ENCODE measurements at places on chromosomes 3 and 15.

- DNase-seq: peak; percentile 84
These were observed at the start of gene PODXL2 for GRCh38 chr3:127628788-127629466. Gene PODXL2 (plus strand): TSS chr3:127629185. CDS start chr3:127629220, 35 bp downstream.

GRCh38 chr3:123163141-123163540 lies 38.6 kb upstream of the SEC22A start:
- no peak for DNase-seq

- no peak for DNase-seq
These were observed 52.7 kb downstream of the RPN1 start for GRCh38 chr3:128597900-128598299.

- no peak for DNase-seq
These were observed 8.8 kb downstream of the ADPRH start for GRCh38 chr3:119588112-119588511.

DNA sequence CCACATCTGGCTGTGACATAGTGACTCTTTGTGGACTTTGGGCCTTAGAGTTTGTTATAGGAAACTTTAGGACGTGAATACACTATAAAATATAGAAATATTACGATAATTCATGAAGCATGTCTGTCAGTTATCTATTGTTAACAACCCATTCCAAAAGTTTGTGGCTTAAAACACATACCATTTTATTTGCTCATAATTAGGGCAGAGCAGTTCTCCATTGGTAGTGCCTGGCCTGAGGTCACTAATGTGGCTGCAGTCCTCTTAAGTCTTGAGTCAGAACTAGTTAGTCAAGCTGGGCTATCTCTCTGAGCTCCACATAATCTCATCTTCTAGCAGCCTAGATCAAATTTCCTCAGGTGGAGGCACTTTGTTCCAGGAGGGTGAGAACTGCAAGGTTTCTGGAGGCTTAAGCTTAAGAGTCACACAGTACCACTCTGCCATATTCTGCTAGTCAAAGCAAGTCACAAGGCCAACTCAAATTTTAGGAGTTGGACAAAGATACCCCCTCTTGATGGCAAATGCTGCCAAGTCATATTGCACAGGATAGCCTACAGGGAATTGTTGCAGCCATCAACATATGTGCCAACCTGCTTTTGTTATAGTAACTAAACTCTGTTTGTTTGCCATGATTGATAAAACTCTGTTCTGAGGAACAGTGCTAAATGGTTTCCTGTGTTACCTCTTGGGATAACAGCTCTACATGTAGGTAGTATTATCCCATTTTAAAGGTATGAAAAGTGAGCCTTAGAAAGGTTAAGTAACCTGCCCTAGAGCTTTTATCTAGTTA lies 8.7 kb downstream of the ATXN7 start:
- no peak for DNase-seq

GRCh38 chr3:115164374-115165221 lies 17.5 kb upstream of the ZBTB20 start:
- no peak for DNase-seq

DNA sequence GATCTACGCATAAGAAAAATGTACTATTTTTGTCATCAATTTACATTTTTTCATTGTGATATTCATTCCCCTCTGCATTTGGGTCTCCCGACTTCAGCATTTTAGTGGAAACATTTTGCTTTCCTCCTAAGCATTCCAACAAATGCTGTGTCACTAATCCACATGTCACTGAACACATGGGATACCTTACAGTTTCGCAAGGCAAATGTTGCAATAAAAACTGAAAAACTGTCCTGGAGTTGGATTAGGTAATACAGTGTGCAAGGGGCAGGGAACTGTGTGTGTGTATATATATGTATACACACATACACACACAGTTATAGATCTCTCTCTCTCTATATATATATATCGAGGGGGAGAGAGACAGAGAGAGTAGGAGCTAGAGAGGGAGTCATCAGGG lies 632.2 kb downstream of the MAGI1 start:
- DNase-seq: no peak

- no peak for DNase-seq
These were observed 71.9 kb upstream of the FEZF2 start for GRCh38 chr3:62445275-62445674.

GRCh38 chr3:20425138-20425537 lies 239.1 kb upstream of the SGO1 start:
- DNase-seq: no peak

GRCh38 chr15:49908933-49909295 lies 210.1 kb downstream of the ATP8B4 start:
- DNase-seq: no peak

All from T47D (cell line).